ENCODE measurements at places on chromosomes 13 and 19. TPM values are rescaled to one million over a fixed set of nuclear protein-coding genes. Genes with fewer than 3 reads are reported as not detected.

DNA sequence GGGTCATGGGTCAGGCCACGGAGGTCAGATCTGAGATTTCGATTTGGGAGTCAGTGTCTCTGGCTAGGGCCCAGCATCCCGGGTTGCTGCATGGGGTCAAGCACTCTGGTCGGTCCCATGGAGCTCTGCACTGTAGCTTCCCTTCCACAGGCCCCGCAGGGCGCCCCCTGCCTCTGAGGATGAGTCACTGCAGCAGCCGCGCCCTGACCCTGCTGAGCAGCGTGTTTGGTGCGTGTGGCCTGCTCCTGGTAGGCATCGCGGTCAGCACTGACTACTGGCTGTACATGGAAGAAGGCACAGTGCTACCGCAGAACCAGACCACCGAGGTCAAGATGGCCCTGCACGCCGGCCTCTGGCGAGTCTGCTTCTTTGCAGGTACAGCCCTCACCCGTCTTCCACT is 3.6 kb downstream of the CACNG7 start:
- no peak for DNase-seq

DNA sequence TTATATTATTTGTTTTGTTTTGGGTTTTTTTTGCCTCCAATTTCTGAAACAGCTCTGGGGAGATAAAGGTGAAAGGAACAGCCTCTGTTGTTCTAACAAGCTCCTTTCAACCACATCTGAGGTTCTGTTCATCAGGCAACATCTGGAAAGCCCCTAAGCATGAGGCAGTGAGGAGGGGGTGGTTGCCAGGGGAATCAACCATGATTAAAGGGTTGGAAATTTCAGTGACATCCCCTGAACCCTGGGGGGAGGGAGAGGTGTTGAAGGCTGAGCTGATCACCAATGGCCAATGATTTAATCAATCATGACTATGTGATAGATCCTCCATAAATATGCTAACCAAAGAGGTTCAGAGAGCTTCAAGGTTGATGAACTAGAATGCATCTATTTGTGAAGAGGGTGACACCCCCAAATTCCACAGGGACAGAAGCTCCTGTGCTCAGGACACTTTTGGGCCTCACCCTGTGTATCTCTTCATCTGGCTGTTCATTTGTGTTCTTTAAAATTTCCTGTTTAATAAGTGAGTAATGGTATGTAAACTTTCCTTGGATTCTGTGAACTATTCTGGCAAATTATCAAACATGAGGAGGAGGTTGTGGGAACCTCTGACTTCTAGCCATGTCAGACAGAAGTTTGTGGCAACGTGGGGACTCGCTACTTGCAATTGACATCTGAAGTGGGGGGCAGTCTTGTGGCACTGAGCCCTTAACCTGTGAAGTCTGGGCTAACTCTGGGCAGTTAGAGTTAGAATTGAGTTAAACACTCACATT is 221.3 kb downstream of the NHLRC3 start:
- no peak for DNase-seq

- DNase-seq, result no peak
These were observed 774 bp downstream of the ALDH16A1 start for GRCh38 chr19:49453757-49454240.

- DNase-seq, result no peak
These were observed 931.6 kb upstream of the MIR17HG start for GRCh38 chr13:90415902-90416301.

DNA sequence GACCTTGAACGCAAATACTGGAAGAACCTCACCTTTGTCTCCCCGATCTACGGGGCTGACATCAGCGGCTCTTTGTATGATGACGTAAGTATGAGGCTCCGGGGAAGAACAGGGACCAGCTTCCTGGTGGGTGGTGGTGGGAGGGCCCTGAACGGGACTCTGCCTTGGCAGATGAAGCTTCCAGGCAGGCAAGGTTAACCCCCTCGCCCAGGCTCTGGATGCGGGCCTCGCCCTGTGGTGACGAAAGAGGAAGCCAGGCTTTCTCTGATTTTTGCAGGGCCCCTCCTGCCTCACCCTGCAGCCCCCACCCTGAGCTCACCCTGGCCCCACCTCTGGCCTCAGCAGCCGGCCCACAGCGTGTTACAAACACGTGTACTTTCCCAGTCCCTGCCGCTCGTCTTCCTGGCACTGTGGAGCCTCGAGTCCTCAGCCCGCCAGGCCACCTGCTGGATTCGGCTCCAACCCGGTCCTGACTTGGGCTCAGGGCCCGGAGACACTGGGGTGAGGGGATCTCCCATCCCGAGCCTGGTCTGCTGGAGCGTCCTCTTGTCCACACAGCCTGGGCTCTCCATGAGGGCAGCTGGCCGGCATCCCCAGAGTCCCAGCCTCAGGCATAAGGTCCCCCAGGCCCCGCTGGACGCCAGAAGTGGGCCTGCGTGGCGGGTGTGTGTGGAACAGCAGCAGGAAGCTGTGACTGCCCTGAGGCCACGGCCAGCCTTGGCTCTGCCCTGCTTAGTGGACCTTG is 72.4 kb downstream of the KDM4B start:
- no peak for DNase-seq

- DNase-seq, result no peak
These were observed 313.3 kb downstream of the ENOX1 start for GRCh38 chr13:43473437-43473836.

DNA sequence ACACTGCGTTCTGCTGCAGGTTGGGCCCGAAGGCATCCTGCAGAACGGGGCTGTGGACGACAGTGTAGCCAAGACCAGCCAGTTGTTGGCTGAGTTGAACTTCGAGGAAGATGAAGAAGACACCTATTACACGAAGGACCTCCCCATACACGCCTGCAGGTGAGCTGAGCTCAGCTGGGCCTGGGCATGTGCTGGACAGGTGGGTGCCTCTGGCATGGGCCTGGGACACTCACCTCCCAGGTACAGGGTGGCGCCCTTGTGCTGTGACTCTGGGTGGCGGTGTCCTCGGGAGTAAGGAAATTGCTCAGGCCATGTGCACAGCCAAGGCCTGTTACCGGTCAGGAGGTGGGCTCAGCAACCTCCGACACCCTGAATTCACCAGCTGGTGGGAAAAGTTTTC is 14.2 kb downstream of the UPF1 start:
- no peak for DNase-seq

GRCh38 chr19:49678985-49679770 is 2.1 kb downstream of the PRMT1 start:
- peak; percentile 31 for DNase-seq

GRCh38 chr13:76622315-76623040 is 263.7 kb downstream of the KCTD12 start:
- peak; percentile 20 for DNase-seq

DNA sequence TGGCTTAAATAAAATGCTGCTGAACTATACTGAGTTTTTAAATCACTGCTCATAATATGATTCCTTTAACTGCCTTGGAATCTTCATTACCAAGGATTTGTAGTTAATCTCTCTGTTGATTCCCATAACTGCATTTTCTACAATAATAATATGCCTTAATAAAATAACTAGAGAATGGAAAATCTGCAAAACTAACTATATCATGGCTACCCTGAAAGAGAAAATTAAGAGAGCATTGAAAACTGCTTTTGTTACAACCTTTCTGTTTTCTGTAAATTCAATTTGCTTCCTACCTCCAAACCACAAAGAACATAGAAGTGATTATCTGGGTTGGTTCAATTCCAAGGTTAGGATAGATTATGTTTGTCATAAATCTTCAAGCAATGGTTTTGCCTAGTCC is 202.8 kb upstream of the ATXN8OS start:
- DNase-seq, result no peak

DNA sequence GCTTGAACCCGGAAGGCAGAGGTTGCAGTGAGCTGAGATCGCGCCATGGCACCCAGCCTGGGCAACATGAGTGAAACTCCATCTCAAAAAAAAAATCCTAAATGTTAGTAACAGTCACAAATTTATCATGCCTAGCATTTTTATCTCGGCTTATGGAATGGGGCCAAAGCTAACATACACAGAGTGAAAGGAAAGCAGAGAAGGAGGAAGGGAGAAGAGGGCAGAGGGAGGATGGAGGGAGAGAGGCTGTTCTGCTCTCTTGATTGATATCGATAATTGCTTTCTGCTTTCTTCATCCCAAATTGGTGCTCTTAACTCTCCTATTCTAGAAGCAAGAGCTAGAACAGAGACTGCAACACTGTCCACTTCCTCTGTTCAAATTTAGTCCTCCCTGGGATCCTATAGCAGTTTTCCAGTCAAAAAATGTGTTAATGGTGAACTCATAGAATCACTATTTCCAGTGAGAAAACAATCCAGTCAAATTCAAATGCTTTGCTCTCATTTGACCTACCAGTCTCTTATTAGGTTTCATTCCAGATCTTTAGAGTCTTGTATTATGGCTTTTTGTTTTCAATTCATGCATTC is 15.8 kb upstream of the TUBGCP3 start:
- DNase-seq, result no peak

- DNase-seq, result no peak
These were observed 12.0 kb upstream of the CEACAM21 start for GRCh38 chr19:41563854-41564514.

GRCh38 chr13:47175172-47175866 is 278.5 kb upstream of the HTR2A start:
- DNase-seq, result no peak

GRCh38 chr13:113584870-113585671 is 518 bp downstream of the TFDP1 start:
- DNase-seq, result no peak

- DNase-seq, result no peak
These were observed 41.5 kb downstream of the WDFY2 start for GRCh38 chr13:51625555-51626345.

DNA sequence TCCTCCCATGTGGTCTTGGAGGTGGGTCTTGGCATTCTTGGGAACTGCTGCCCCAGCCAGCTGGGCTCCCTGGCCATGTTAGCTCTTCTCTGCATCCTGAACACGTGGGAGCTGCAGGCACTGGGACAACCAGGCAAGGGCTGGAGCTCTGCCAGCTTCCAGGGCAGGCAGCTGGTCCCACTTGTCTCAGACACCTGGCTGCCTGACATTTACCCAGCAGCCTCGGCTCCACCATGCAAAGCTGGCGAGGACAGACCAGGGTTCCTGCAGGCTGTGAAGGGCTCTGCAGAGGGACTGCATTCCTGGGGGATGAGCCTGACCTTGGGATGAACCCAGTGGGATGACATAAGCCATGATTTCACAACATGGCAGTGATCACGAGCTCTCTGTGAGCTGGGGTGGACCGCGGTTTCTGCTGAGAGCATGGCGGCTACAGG is 99.0 kb upstream of the TSHZ3 start:
- peak; percentile 65 for DNase-seq

- no peak for DNase-seq
These were observed 50.0 kb upstream of the CEACAM21 start for GRCh38 chr19:41525989-41526388.

DNA sequence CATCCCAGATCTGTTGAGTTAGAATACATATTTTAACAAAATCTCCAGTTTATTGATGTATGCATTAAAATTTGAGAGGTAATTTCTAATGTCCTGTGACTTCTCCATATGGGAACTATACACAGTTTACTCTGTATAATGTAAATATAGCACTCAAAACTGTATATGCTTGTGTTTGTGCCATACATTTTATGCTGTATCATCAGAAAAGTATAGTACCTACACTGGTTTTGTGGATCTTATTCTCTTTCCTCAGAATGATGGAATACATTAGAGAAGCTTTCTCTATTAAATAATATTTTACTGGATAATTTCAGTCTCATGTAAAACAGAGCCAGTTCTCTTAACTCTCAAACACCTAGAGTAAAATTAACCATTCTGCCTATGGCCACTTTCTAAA is 53.6 kb downstream of the ZNF254 start:
- no peak for DNase-seq

DNA sequence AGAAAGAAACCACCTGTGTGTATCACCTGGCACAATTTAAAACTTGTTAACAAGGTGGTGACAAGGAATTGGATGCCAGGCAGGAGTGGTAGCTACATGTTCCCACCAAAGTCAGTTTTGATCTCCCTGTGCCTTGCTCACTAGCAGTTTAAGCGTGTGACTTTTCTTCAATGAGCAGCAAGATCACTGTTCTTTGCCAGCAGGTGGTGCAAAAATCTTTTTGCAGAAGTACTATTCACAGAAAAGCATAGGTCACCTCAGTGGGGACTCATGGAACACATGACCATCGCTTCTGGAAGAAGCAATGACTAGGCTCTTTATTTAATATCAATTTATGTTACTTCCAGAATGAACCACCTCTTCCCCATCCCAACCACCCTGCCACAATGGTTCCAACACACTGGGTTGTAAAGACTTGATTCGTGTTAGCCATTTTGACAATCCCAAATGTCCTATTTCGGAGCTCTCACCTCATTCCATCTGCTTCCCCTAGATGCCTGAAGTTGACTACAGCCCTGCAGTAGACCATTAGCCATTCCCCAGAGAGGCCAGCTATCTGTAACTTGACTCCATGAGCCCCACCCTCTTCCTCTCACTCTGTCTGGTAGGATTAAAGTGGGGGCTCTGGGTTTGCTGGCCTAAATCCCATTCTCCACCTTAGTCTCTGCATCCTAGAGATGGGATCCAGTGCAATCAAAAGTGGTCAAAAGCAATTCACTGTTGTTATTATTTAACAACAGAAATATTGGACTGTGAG is 59.1 kb upstream of the TNFRSF19 start:
- no peak for DNase-seq

DNA sequence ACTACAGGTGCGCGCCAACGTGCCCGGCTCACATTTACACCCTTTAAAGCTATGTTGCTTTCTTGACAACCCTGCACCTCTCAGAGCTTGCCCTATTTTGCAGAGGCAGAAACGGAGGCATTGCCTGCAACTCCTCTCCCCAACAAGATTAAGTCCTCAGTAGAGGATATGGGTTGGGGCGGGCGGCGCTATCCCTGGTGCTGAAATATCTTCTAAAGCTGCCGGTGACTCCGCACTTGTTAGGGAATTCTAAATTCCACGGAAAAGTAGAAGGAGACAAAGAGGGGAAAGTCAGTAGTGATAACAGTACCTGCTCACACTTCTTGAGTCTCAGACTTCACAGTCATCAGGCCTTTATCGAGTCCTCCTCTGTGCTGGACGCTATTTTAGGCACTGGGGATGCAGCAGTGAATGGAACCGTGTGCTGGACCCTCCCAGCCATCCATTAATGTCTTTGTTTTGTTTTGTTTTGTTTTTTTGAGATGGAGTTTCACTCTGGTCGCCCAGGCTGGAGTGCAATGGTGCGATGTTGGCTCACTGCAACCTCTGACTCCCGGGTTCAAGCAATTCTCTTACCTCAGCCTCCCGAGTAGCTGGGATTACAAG is 18.0 kb downstream of the SLC5A5 start:
- no peak for DNase-seq

GRCh38 chr13:88068316-88068715 is 397.1 kb downstream of the SLITRK5 start:
- DNase-seq, result no peak

GRCh38 chr19:1468274-1468820 is 10.7 kb downstream of the C19orf25 start:
- no peak for DNase-seq

GRCh38 chr19:55697698-55698097 is 22.7 kb downstream of the EPN1 start:
- no peak for DNase-seq

The CGB8 gene
- not detected for total RNA-seq

The ATXN8OS gene
- total RNA-seq, result not detected

The MEF2B gene
- 2.5 TPM for total RNA-seq

The ZNF536 gene
- total RNA-seq, result 0.28 TPM

The SLC25A41 gene
- not detected for total RNA-seq

The SIGLEC12 gene
- 0.23 TPM for total RNA-seq

The CALR3 gene
- not detected for total RNA-seq

The SERPINE3 gene
- total RNA-seq, result not detected
